ENCODE measurements at places on chromosomes 16 and 17.
A peak's percentile ranks its signal among the peaks of the same experiment; 100 is the strongest.

- DNase-seq = no peak
These were observed 300.3 kb downstream of the XYLT1 start for GRCh38 chr16:17170435-17170834.

DNA sequence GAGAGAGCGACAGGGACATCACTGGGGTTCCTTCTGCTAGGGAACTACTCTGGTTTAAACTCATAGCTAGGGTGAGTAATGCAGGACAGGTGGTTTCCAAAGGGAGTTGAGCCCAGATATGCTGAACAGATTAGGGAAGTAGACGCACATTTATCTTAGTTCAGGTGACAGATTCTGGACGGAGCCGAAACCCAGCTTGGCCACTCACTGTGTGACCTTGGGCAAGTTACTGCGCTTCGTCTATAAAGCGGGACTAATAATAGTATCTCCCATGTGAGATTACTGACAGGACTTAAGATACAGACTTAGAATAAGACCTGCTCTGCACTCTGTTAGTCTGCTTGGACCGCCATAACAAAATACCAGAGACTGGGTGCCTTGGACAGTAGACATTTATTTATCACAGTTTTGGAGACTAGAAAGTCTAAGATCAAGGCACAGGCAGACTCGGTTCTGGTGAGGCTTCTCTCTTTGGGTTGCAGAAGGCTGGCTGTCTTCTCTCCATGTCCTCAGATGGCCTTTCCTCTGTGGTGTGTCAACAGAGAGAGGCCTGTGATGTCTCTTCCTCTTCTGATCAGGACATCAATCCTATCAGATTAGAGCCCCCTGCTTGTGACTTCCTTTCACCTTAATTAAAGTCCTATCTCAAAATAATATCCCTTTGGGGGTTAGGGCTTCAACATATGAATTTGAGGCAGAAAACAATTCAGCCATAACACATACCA lies 12.1 kb downstream of the SCNN1G start:
- no peak for DNase-seq

DNA sequence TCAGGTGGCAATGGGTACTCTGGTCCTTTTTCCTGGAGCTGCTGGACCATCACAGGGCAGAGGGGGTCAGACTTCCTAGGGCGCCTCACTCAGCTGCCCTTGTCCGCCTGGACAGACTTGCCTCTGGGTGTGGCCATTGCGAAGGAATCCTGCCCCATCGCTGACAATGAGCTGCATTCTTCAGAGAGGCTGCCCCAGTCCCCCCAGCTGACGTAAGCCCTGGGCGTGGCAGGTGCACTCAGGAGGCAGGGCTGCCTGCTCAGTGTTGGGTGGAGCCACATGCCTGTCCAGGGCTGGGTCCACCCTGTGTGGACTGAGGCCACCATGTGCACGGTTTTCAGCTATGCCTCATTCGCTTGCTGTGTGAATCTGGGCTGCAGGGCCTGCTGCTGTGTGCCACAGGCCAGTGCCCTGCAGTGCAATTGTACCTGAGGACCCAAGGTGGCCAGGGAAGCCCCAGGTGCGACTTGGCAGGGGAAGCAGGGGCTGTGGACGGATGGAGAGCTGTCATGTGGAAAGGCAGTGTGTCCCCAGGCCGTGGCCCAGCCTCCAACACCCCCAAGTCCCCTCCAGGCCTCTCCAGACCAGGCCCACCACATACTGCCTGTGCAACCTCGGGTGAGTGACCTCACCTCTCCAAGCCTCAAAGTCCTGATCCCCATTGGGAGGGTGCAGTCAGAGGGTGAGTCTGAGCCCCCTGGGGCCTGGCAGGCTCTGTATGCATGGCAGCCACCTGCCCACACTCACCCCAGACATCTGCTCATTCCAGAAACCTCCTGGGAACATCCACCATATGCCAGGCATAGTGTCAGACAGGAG lies 14.0 kb upstream of the MPRIP start:
- no peak for DNase-seq

DNA sequence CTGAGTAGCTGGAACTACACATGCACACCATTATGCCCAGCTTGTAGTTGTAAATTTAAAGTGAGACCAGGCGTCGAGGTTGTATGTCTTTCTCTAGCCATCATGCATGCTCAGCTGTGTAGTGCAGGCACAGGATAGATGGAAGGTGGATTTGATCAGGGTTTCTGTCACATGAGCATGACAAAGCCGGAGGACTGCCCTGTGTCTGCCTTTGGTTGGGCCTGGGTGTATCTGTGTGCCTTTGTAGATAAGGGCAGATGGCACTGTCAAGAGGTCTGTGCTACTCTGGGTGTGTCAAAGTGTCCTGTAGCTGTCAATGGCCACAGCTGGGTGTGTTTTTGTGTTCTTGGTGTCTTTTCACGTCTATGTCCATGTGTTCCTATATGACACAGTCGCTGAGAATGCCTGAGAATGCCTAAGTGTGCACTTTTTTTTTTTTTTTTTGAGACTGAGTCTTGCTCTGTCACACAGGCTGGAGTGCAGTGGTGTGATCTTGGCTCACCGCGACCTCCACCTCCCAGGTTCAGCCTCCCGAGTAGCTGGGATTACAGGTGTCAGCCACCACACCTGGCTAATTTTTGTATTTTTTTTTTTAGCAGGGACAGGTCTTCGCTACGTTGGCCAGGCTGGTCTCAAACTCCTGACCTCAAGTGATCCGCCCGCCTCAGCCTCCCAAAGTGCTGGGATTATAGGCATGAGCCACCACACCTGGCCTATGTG lies 4.1 kb upstream of the NAGS start:
- DNase-seq = no peak

DNA sequence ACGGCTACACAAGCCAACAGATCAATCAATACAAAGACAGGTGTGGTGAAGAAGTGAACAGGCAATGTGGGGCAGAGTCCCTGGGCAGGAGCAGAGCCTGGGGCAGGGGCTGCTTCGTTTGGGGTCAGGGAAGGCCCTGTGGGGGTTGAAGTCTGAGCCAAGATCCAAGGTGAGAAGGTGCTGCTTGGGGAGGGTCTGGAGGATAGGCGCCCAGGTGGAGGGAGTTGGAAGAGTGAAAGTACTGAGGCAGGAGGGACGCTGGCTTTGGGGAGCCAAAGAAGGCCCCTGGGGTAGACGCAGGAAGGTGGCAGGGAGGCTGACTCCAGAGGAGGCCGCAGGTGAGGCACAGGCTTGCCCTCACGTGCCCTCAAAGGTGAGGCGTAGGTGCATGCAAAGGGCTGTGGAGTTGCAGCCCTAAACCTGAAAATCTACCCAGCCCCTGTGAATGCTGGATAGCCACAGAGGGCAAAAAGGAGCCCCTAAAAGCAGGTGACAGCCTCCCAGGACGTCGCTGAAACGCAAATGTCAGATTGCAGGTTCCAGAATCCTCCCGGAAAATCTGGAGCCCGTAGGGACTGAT lies 33.3 kb downstream of the WFDC1 start:
- no peak for DNase-seq

GRCh38 chr17:32161029-32161428 lies 18.7 kb downstream of the RHOT1 start:
- no peak for DNase-seq

- DNase-seq = no peak
These were observed 3.2 kb downstream of the SPG7 start for GRCh38 chr16:89511374-89511773.

DNA sequence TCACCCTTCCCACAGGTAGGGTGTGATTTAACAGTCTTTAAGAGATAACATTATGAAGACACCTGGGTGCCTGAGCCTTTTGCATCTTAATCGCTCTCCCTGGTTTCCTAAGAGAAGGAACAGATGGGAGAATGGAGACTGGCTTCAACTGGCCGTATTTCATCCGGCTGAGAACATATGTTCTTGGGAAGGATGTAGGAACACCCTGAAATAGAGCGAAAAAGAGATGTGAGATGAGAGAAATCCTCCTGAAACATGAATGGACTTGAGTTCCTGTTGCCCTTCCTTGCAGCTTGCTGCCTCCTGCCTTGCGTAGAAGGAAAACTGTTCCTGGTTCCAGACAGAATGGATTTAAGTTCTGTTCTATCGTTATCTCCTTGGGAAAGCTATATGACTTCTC lies 385.4 kb upstream of the RBFOX1 start:
- no peak for DNase-seq

DNA sequence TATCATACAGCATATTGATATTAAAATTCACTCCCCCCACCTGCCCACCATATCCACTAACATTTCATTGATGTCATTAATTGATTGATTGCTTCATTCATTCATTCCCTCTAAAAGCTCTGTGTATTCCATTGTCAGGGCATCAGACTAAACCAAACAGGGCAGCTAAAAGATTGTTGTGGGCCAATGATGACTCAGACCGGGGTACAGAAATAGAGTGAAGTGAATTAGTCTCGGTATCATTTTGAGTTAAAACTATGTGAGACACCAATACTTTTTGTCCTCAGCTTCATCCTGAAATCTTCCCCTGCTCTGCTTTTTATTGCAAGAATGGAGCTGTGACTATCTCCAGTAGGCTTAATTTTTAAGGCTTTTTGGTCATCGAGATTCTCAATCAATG lies 868.3 kb downstream of the CDH11 start:
- DNase-seq = no peak

DNA sequence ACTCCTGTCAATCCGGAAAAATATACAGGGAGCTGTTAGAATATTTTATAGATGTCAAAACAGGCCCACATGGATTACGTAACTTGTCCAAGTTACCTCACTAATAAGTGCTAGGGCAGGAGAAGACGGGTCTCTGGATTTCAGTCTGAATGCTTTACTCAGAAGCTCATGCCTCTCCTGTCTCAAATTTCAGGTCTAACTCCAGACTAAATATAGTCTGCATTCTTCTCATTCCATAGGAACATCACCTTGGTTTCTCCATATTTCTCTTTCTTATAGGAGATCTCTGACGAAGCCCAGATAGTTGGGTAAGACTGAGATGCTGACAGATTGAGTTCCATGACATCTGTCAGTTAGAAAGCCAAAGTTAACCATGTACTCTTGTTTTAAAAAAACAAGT lies 174.2 kb downstream of the STX8 start:
- no peak for DNase-seq

DNA sequence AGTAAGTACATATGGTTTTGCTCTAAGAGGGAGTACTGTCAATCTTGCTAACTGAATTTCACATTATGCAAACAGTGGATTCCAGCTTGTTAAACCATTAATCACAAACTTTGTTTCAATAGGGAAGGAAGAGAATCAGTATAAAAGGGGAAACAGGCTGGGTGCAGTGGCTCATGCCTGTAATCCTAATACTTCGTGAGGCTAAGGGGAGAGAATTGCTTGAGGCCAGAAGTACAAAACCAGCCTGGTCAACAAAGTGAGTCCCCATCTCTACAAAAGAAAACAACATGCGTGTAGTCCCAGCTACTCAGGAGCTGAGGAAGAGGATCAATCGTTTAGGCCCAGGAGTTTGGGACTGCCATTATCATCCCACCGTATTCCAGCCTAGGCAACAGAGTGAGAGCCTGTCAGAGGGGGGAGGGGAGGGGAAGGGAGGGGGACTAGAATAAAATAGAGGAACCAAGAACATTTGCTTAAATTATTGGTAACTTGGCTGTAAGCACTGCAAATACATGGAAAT lies 65.7 kb downstream of the FBXL20 start:
- no peak for DNase-seq

DNA sequence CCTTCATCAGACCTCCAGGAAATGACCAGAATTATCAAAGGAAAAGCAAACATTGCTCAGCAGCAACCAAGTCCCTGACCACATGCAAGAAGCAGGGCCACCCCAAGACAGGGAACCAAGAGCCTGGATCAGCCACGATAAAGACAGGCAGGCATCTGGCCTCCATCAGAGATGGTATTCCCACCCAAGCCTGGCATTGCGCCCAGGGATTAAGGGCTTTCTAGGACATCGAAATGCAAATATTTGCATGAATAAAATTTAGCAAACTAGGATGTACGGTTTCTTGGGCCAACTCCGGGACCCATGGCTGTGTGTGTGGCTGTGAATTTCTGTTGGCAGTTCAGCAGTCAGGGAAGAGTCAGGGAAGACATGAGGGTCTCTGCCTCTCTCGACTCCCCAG lies 241.4 kb upstream of the DYNLRB2 start:
- DNase-seq = no peak

- DNase-seq = no peak
These were observed 7.9 kb upstream of the WFIKKN1 start for GRCh38 chr16:622920-623280.

GRCh38 chr17:78897664-78898047 lies 5.3 kb downstream of the CEP295NL start:
- DNase-seq = no peak

GRCh38 chr16:876041-876335 lies 75.5 kb upstream of the GNG13 start:
- no peak for DNase-seq

- no peak for DNase-seq
These were observed 39.3 kb downstream of the SMG6 start for GRCh38 chr17:2264067-2264860.

GRCh38 chr17:48472411-48473281 lies 42.6 kb upstream of the SKAP1 start:
- no peak for DNase-seq

DNA sequence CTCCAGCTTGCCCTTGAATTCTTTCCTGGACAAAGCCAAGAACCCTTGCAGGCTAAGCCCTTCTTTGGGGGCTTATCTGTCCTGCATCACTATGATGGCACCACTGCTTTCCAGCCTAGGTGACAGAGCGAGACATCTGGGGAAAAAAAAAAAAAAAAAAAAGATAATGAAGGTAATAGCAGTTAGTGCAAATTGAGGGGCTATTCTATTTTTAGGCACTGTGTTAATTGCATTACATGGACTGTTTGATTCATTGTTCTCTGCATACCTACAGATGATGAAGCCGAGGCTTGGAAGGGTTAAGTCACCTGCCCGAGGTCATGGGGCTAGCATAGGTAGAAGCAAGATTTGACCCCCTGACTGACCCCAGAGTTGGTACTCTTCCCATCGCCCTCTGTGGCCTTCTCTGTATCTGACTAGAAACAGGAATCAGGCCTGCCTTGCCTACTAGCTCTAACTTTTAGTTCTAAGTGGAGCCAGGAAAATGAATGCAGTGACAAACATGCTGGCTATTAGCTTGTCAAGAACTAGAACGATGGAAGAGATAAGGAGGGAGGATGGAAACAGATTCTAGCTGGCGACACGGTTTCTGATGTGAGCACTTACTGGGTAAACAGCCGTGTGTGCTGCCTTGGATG lies 312.1 kb downstream of the SNX29 start:
- no peak for DNase-seq

DNA sequence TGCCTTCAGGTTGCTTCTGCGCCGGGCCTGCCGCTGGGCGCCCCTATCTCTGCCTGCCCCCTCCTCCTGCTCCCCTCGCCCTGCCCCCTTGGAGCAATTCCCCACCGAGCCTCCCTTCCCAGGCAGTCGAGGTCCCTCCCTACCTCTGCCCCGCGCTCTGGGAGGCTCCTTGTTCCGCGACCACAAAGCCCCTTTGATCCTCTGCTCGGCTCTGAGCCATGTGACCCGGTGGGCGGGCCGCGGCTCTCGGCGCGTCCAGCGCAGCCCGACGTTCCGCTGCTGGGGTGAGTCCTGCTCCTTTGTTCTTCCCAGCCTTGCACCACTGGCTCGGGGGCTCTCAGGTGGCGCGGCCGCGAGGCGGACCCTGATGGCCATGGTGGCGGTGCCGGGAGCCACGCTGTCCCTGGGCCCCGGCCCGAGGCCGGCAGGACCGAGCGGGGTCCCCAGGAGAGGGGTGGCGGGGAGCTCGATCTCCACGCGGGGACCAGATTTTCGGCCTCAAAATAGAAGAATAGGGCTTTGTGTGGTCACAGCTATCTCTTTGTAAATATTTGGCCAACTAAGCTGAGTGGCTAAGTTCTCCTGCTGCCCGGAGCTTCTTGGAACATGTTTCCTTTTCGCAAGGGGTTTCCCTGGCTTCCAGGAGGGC lies 310.6 kb downstream of the SEC14L1 start:
- DNase-seq = peak; percentile 89

All from C1 segment of cervical spinal cord (tissue), 14 donors.